ENCODE measurements at places on chromosomes 1 and 21. TPM values are rescaled to one million over a fixed set of nuclear protein-coding genes. Genes with fewer than 3 reads are reported as not detected.
A peak's percentile ranks its signal among the peaks of the same experiment; 100 is the strongest.

Gene SELP
- total RNA-seq = not detected

- no peak overlapping the region for H3K27ac ChIP-seq
- H3K4me3 ChIP-seq = peak overlapping the region; percentile 25
- H3K4me1 ChIP-seq = no peaks in the 10 kb centered on the region
- no peaks in the 10 kb centered on the region for H3K36me3 ChIP-seq
These were observed 19.8 kb upstream of the COX20 start for GRCh38 chr1:244815600-244816099.

GRCh38 chr1:152533327-152533938, 19.2 kb downstream of the CRCT1 start:
- H3K27me3 ChIP-seq = no peaks in the 10 kb centered on the region
- no peak overlapping the region for H3K4me3 ChIP-seq
- no peak overlapping the region for H3K27ac ChIP-seq
- no peaks in the 10 kb centered on the region for H3K4me1 ChIP-seq
- H3K36me3 ChIP-seq = no peaks in the 10 kb centered on the region

GRCh38 chr21:44375281-44375651, 21.8 kb downstream of the TRPM2 start:
- peaks cover 7% of the 10 kb centered on the region for H3K27me3 ChIP-seq
- H3K27ac ChIP-seq = no peak overlapping the region
- H3K4me1 ChIP-seq = no peaks in the 10 kb centered on the region
- peak; percentile 62 for DNase-seq
- H3K4me3 ChIP-seq = no peak overlapping the region

DNA sequence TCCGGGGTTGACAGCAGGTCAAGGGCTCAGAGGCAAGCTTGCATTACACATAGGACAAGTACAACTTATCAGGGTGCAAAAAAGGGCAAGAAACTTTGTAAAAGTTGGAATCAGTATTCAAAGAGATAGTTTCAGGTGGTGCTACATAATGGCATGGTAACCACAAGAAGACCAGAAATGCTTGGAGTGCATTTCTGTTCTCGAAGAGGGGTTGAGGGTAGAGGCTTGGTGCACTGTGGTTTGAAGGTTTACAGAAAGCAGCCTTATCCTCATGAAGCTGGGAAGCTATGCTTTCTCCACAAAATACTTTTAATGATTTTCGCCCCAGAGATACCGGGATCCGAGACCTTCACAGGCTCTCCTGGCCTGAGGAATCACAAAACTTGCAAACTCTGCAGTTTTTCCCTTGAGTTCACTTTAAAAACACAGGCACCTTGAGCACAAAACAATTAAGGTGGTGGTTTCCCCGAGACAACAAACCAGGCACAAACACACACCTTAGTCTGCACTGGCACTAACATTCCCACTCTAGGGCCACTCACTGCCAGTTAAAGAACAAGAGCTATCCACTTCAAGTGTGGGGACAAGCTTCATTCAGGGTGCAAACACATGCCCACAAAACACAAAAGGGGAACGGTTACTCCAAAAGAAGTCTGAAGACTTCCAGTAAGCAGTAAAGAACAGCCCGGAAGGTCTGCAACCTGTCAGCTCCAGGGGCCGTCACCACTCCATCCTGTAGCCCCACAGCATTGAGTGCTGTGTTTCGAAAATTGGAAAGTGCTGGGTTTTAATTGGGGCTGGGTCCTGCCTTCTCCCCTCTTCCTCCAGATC, 29.8 kb upstream of the NFIA start:
- no peak overlapping the region for H3K4me3 ChIP-seq
- peaks cover 30% of the 10 kb centered on the region for H3K27me3 ChIP-seq
- no peak overlapping the region for H3K27ac ChIP-seq
- peak; percentile 81 for DNase-seq
- H3K4me1 ChIP-seq = peaks cover under 1% of the 10 kb centered on the region
- no peaks in the 10 kb centered on the region for H3K36me3 ChIP-seq

Measured in osteoblast (primary cell).